CD4-positive, alpha-beta T cell treated with Interferon gamma for 1 hour (primary cell): ENCODE measurements at places on chromosomes 6 and 20.

DNA sequence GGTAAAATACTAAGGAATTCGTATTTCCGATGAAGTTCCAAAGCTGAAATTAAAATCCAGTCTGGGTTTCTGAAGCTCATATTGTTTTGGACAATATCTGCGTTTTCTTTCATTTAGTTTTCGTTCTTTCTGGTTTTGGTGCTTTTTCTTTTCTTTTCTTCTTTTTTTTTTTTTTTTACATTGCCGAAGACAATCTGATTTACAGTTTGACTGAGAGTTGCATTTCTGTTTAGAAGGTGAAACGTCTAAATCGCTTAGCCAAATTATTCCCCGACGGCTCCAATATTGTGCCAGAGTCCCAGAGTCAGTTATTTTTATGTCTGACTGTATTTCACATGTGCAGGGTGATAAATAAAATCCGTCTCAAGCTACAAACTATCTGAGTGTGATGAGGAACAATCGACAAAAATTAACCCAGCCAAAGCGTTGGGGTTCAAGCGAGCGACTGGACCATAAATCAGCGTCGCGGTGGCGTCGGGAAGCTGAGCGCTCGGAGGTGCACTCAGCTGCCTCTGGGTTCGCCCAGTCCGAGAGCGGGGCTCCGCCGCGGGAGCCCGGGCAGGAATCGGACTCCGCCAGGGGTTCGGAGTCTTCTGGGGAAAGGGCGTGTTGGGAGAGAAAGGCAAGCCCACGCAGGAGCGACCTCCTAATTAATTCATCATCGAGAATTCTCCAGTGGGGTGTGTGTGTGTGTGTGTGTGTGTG, 8.2 kb upstream of the TBX18 start:
- DNase-seq: no peak

DNA sequence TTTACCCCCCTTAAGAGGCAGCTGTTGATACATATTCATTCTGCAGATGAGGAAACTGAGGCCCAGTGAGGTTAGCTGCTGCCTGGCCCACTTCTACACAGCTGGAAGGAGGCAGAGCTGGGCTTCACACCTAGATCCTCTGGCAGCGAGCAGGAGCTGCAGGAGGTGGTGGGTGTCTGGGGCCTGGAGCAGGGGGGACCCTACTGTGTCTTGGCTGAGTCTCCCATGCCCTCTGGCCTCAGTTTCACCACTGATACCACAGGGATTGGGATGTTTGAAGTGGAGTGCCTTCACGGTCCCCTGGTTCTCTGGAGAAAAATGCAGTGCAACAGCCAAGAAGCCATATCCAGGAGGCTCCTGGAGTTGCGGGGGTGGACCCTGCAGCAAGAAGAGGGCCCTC, 8.2 kb upstream of the BPIFA2 start:
- no peak for DNase-seq

DNA sequence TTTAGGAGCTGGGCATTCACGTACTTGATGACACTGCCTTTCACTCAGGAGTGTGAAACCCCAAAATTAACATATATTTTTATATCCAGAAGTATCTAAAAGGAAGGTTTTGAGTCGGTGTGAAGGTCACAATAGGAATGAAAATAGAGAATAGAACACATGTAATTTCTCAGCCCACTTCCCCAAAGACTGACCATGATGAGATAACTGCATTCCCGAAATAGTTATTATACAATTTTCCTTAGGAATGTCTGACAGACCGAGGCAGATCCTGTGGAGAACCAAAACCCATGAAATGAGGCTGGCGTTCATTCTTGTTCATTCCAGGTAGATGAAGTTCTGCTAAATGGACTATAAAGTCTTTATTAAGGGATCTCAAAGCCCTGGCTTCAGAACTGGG, 10.3 kb downstream of the NSFL1C start:
- DNase-seq: no peak

- no peak for DNase-seq
Measured at GRCh38 chr6:144564202-144564601, 279.1 kb downstream of the UTRN start.
